SK-MEL-5 (cell line): ENCODE measurements at places on chromosomes 4 and X.

- DNase-seq: peak; percentile 14
Measured at GRCh38 chrX:24117258-24117657, 32.3 kb upstream of the ZFX start.

- no peak for DNase-seq
Measured at GRCh38 chr4:54728368-54728767, 70.6 kb downstream of the KIT start.

- DNase-seq: no peak
Measured at GRCh38 chrX:107742700-107743191, 32.8 kb downstream of the TSC22D3 start.

GRCh38 chr4:120431180-120431579 lies 364.5 kb upstream of the MAD2L1 start:
- DNase-seq: no peak

GRCh38 chrX:44875185-44875489 lies 2.1 kb downstream of the KDM6A start:
- DNase-seq: no peak

- DNase-seq: no peak
Measured at GRCh38 chrX:84715315-84715714, 213.1 kb upstream of the HDX start.

DNA sequence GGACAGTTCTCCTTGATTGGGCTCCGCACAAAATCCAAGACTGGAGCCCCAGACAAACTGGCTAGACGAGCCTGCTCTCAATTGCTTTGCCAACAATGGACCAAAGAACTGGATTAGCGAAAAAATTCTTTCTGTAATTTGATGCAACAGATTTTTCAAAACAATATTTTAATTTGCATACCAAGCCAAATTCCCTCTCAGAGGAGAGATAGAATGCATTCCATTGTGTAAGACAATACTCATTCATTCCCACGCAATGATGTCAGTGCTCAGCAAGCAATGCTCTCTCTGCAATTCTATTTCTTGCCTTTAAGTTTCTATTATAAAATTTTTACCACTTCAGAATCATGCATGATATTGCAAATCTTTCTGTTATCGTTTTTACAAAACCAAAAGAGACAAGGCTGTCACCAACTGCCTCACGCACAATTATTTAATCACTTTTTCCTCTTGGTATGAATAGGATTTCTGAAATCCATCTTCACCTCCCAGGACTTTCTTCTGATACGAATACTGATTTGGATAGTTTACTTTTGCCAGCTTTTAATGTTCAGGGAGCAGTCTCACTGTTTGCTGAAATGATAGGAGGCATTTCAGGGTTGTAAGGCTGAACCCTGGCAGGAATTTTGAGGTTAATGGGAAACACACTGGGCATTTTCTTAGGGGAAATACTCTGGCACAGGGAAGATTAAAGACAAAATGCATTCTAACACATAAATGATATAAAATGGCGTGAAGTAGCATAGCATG lies 46.1 kb upstream of the HCCS start:
- DNase-seq: no peak

GRCh38 chrX:109843963-109844751 lies 111.1 kb upstream of the ACSL4 start:
- DNase-seq: no peak

GRCh38 chr4:53055274-53055673 lies 193.2 kb downstream of the RASL11B start:
- DNase-seq: peak; percentile 46

DNA sequence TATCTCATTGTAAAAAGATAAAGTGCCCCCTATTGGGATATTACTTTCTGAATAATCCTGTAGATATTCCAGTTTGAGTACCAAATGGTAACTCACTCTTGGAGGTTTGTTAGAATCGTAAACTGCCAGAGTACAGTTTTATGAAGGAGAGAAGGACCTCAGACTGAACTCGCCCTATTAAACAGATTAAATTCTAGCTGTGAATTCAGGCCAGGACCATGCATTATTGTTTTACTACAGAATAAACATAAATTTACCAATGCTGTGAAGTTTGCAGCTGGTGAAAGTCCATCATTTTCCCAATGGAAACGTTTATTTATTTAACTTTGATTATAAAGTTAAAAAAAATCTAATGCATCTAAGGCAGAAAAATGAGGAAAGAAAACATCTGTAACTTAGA lies 20.2 kb upstream of the PRDM5 start:
- DNase-seq: no peak

DNA sequence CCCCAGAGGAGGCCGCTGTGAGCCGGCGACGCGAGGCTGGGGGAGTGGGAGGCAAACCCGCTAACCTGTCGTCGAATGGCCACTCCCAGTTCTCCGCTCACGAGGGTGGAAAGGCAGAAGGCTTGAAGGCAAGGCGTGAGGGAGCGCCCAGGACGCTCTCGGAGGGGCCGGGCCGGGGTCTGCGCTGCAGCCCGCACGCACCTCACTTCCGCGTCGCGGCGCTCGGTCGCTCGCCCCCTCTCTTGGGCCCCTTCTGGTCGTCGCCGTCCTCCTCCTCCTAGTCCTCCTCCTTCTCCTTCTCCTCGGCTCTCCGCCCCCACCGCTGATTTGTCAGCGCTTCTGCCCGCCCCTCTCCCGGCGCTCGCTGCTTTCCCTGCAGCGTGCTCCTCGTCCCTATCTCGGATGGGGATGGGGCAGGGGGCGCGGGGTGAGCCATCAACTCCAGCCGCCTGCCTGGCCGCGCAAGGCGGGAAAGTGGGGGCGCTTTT lies at the start of gene SNCA:
TSS of gene SNCA (minus strand) at position 265 of the 488 bp plus-strand sequence. CDS start 1,494 bp downstream, outside the sequence.
- DNase-seq: peak; percentile 88

DNA sequence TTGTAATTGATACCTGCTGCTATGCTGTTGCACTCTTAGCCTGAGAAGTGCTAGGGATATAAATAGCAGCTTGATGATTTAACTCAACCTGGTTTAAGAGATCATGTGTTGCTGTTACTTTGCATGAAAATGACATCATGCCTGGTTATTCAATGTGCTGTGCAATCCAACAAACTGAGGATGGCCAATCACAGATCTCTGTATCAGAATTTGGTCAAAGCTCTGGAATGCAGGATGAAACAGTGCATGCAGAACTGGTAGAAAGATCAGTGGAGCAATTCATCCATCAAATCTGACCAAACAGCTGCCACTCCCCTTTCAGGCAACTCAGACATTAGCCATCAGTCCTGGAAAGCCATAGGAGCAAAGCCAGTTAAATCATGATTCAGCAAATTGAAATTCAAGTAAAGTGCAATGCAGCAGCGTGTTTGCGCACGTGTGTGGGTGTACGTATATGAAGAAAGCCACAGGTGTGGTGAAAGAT lies 160.3 kb upstream of the RASGEF1B start:
- DNase-seq: no peak

DNA sequence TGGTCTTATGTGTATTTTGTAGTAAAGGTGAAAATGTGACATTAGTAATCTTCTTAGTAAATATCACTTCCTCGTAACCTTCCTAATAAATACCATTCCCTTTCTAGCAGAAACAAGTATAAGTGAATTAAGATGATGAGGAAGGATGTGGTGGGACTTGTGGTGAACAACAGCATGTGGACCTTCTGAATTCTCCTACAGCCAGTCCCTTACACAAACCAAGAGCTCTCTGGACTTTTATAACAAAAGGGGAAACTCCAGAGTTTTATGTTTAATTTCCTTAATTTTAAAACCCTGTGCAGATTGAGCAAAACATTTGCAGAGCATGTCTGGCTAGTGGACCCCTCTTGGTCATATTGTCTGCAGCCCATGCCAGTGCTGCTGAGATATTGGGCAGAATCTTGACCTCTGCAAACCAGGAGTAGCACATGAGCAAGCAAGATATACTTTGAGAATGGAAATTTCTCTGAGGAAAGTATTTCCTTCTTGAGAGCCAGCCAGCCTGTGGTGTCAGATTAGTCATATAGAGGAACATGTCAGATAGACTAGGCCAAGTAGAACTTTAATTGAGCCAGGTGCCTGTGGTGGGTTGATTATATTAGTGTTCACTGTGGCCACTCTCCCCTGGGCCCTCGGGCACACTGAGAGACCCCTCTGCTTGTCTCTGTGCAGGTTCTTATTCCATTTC lies 328.2 kb downstream of the DKK2 start:
- DNase-seq: no peak

DNA sequence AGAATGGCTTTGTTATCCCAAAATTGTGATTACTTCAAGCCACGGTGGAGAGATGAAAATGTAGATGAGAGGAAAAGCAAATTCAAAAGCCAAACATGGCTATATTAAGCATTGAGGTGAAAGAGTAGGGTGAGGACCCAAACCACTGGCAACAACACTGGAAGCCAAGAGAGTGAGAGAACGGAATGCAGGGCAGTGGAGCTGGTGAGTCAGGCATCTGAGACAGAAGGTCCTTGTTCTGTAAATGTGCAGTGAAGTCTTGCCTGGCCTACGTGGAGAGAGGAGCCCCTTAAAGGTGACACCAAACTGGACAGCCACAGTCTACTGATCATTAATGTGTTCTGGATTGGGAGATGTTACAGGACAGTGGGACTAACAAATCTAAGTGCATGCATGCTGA lies 22.8 kb upstream of the SEC24B start:
- peak; percentile 62 for DNase-seq

- DNase-seq: no peak
Measured at GRCh38 chr4:7867701-7868435, 71.8 kb downstream of the AFAP1 start.

GRCh38 chr4:182862141-182862875 lies 54.9 kb downstream of the DCTD start:
- DNase-seq: no peak

- no peak for DNase-seq
Measured at GRCh38 chrX:151100799-151101198, 75.6 kb upstream of the GPR50 start.

GRCh38 chrX:65652098-65652497 lies 15.4 kb upstream of the MSN start:
- no peak for DNase-seq

DNA sequence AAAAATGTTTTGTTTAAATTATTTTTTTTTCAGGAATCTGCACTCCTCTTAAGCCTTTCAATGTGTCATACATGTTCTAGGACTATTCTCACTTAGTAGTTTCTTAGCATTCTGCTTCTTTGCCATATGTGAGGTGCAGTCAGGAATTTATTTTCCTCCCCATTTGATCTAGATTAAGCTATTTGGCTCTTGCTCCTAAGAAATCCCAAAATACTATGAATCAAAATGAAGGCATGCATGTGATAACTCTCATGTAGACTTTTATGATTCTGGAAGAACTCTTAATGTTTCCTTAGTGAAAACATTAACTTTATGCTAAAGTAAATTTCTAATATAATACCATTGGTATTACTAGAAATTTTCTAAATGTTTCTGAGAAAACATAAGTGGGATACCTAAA lies 664.5 kb downstream of the RAPGEF2 start:
- no peak for DNase-seq

- no peak for DNase-seq
Measured at GRCh38 chrX:132033166-132033565, 10.1 kb downstream of the STK26 start.

- peak; percentile 44 for DNase-seq
Measured at GRCh38 chr4:38190717-38191178, 230.6 kb downstream of the PTTG2 start.

GRCh38 chr4:163091685-163092034 lies 75.0 kb downstream of the NAF1 start:
- no peak for DNase-seq

- DNase-seq: no peak
Measured at GRCh38 chrX:107442914-107443527, 6.4 kb upstream of the FRMPD3 start.

DNA sequence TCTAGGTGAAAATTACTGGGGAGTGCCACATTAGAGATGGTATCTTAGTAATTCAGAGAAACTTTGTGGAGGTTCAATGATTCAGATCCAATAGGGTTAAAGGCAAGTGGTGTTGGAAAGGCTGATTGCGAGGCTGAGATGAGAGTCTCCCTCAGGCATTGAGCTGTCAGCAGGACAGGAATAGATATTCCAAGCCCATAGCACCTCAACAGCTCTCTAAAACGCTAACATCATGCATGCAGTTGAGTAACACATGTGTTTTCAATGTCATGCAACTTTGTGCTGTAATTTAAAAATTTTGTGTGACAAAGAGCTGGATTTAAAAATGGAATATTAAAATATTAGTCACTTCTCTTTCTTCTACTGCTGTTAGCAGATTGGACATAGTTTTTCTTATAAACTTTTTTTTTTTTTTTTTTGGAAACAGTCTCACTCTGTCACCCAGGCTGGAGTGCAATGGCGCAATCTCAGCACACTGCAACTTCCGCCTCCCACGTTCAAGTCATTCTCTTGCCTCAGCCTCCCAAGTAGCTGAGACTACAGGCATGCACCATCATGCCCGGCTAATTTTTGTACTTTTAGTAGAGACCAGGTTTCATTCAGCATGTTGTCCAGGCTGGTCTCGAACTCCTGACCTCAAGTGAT lies 173.5 kb upstream of the C1QTNF7 start:
- DNase-seq: no peak

DNA sequence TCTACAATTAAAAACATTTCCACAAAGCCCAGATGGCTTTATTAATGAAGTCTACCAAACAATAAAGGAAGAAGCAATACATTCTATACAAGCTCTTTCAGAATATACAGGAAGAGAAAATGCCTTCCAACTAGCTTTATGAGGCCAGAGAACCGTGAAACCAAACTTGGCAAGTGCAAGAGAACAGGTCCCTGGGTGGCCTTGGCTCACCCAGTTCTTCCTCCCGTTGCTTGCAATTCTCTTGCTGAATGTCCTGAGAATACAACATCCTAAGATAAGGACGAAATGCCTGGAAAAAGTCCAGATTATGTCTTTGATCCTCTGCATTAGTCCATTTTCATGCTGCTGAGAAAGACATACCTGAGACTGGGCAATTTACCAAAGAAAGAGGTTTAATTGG lies 204.9 kb downstream of the MAD2L1 start:
- no peak for DNase-seq

GRCh38 chrX:13647709-13648212 lies 5.2 kb upstream of the TCEANC start:
- DNase-seq: peak; percentile 81

- no peak for DNase-seq
Measured at GRCh38 chr4:6557856-6558255, 17.1 kb upstream of the MAN2B2 start.
